ENCODE measurements at places on chromosomes 4 and X.

GRCh38 chr4:113700602-113701150 lies 60.9 kb downstream of the CAMK2D start:
- DNase-seq: no peak

- DNase-seq: no peak
These were observed 20.8 kb downstream of the TEX13C start for GRCh38 chrX:125340490-125340889.

DNA sequence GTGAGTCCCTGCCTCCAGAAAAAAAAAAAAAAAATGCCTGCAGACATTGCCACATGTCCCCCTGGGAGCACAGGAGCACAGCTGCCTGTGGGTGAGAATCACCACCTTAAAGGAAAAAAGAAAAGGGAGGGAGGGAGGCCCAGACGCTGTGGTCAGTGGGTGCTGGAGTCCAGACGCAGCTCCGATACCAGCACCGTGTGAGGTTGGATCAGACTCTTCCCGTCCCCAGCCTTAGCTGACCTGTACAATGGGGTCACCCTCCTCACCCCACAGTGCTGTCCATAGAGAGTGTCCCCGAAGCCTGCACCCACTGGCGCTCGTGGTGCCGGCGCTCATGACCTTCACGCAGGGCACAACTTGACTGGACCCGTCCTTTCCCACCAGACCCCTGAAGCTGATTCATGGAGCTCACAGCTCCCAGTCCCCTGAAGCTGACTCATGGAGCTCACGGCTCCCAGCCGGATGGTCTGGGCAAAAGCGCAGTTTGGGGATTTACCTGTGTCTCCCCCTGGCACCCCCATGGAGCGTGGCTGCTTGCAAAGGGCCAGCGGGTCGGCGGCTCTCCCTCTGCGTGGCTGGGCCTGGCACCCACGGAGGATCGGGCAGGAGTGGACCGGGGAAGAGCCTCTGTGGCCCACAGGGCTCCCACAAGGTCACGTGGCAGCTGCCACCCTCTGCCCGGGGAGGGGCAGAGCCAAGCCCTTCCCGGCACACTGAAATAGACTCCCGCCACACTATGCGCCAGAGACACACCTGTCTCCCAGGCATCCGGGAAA lies 31.4 kb downstream of the ABLIM2 start:
- no peak for DNase-seq

- DNase-seq: no peak
These were observed 39.9 kb upstream of the SPIN2A start for GRCh38 chrX:57177070-57177469.

DNA sequence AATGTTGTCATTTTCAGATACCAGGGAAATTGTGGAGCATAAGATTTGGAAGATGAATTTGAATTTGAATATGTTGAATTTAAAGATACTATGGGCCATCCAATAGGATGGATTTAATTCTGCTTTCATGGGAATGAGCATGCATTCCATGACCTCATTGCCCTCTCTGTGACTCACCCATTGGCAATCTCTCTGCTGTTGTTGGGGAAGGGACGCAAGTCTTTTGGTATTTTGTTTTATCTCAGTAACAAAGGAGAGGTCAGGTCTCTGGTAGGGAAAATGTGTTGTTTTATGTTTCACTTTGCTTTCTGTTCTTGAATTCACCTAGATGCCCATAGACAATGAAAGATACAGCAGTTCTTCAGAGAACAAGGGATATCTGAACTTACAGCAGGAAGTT lies 42.1 kb upstream of the MAGEA4 start:
- no peak for DNase-seq

DNA sequence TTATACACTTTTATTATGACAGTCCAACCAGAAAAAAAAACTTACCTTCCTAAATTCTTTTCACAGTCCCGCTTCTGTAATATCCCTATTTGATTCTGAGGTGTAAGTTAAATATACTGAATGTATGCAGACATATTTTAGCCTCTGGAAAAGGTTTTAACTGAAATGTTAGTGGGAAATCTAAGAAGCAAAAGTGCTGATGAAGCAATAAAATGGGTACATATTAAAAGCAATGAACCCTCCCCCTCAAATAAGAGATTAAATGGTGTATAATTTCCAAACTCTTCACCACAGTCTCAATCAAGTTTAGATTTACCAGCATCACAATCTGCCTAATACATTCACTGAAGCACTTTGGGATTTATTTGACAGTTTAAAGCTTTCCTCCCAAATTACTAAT lies 688.3 kb upstream of the DIAPH2 start:
- no peak for DNase-seq

- no peak for DNase-seq
These were observed 32.2 kb downstream of the ZCCHC12 start for GRCh38 chrX:118855681-118856310.

DNA sequence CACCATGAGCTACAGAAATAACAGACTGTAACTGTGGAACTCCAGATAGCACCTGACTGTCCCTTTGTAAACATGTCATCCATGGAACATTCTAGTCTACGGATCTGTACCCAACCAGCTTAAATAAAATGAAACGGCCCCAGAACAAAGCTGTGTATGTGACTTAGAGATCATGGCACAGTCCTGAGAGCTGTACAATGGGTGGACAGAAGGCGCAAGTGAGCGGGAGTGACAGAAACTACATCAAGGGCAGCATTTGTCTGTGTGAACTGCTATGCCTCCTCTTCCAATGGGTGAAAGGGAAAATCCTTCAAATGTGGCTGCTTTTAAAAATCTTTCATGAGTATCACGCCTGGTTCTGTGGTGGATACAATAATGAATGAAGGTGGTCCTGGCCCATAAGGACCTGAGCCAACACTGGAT lies 72.5 kb downstream of the FAT1 start:
- DNase-seq: no peak

- DNase-seq: no peak
These were observed 51.7 kb upstream of the SLC10A4 start for GRCh38 chr4:48431401-48431800.

GRCh38 chr4:173436771-173437265 lies 37.9 kb upstream of the SCRG1 start:
- no peak for DNase-seq

- no peak for DNase-seq
These were observed 11.3 kb downstream of the FGFRL1 start for GRCh38 chr4:1022739-1023066.

GRCh38 chr4:104491481-104492182 lies 3.1 kb downstream of the CXXC4 start:
- no peak for DNase-seq

- DNase-seq: no peak
These were observed 177.5 kb downstream of the ANKRD50 start for GRCh38 chr4:124535003-124535402.

- DNase-seq: no peak
These were observed 58.0 kb upstream of the FMR1 start for GRCh38 chrX:147853701-147854100.

DNA sequence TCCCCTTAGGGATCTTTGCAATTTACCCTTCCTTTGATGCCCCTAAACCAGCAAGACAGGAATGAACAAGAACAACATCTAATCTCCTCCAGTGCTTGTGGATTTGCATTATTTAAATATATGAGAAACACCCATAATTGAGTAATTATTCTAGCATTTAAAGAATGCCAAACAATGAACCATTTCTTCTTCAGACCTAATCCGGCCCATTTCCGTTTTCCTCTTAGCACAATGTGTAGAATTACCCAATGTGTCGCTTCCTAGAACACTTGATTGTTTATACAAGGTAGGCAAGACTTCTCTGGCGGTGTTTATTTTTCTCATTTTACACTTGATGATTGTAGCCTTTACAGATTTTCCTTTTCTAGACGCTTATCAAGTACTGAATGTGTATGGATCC lies 43.5 kb downstream of the CLDN34 start:
- DNase-seq: no peak

GRCh38 chr4:75643651-75644050 lies 13.3 kb upstream of the CDKL2 start:
- no peak for DNase-seq

- no peak for DNase-seq
These were observed 11.9 kb upstream of the SEL1L3 start for GRCh38 chr4:25874655-25875054.

DNA sequence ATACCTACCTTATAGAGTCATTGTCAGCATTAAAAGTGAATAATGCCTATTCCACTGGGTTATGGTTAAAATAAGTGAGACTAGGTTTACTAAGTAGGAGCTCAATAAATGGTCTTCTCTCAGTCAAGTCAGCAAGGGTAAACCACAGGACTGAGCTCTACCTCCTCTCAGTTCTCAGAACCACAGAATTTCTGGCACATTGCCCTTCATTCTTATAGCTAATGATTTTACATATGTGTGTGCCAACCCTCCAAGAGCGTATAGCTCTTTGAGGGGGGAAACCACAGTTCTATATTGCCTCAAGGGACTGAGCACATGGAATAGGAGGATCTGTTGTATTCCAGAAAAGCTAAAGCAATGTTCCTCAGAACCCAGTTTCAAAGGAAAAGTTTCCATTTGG lies 124.8 kb downstream of the ATG4A start:
- no peak for DNase-seq

DNA sequence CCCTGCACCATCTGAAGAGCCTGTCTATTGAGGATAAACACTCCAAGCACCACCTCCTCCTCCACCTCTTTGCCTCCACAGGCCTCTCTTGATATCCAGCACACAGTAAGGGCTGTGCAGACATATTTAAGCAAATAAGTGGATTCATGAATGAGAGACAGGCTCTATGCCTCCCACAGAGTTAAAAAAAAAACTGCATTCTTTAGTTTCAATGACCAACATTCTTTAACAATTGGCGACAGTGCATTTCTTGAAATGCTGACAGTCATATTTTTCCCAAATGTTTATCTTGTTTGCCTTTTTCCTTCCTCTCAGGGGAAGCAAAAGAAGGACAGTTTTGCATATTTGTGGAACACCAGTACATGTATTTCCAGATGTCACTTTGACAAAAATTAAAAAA lies 38.6 kb downstream of the MXRA5 start:
- no peak for DNase-seq

- no peak for DNase-seq
These were observed 554.3 kb upstream of the TENM3 start for GRCh38 chr4:181688872-181689271.

DNA sequence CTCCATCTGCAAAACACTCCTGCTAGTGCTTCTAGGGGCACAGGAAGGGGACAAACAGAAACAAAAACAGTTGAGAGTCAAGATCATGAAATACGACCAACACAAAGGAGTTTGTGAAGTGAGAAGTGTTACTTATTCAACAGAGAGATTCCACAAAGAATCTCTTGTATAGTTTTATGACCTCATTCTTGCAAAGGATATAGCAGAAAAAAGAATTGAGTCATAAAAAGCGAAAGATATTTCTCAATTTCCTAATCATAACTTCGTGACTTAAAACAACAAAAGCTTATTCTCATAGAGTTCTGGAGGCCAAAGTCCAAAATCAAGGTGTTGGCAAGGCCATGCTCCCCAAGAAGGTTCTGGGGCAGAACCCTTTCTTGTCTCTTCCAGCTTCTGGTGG lies 40.7 kb downstream of the TIGD4 start:
- no peak for DNase-seq

- DNase-seq: no peak
These were observed 362.5 kb upstream of the TRAM1L1 start for GRCh38 chr4:117447925-117448324.

GRCh38 chrX:107323786-107324492 lies 117.5 kb downstream of the DNAAF6 start:
- no peak for DNase-seq

DNA sequence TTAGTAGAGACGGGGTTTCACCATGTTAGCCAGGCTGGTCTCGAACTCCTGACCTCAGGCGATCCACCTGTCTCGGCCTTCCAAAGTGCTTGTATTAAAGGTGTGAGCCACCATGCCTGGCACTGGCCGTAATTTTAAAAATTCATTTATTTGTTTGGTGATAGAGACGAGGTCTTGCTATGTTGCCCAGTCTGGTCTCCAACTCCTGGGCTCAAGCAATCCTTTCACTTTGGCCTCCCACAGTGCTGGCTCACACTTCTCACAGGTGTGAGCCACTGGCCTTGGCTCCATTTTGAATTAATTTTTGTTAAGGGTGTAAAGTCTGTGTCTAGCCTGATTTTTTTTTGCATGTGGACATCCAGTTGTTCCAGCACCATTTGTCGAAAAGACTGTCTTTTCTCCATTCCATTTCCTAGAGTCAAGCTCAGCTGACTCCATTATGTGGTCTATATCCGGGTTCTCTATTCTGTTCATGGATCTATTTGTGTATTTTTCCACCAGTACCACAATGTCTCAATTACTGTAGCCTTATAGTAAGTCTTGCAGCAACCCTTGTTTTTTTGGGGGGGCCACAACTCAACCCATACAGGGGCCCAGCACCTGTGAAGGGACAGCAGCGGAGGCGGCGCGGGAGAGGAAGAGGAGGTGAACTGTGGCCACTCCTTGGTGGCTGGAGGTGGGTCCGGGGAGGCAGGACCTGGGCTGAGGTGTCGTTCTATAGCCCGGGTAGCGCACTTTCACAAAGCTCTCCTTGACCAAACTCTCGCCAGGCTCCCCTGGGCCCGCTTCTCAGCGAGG lies 1.5 kb upstream of the NSD2 start:
- no peak for DNase-seq

DNA sequence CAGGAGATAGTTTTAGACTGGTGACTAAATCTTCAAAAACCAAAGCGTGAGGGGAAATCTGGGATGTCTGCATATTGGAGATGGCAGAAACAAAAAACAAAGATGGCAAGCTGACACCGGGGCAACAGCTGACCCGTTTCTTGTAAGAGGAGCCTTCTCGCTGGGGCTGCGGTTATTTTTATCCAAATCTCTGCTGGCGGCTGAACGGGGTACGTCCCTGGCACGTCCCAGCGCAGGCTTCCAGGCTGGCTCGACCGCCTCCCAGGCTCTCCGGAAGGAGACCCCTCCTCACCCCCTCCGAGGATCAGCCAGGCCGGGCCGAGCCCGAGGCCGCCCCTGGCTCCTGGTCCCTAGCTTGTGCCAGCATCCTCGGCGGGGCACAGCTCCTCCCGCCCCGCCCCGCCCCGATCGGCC lies 403 bp downstream of the SGCB start:
- DNase-seq: no peak

- DNase-seq: no peak
These were observed 112.7 kb downstream of the DHX15 start for GRCh38 chr4:24471486-24472160.

DNA sequence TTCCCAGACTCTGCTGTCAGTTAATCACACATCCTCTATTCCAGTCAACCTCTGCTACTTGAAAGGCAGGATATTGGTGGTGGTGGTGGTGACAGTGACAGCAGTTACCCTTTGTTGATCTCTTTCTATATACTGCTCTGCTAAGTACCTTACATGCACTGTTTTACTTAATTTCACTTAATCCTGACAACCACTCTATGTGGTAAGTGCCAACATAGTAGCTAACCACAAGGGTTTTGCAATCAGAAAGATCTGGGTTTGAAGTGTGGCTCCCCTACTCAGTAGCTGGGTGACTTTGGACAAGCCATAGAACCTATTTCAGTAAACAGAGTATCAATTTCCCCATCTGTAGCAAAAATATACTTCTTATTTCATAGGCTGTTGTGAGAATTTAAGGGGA lies 24.2 kb upstream of the F9 start:
- no peak for DNase-seq

- DNase-seq: no peak
These were observed 25.5 kb upstream of the ZNF330 start for GRCh38 chr4:141195095-141195707.

GRCh38 chrX:131792789-131793462 lies 230.2 kb upstream of the STK26 start:
- no peak for DNase-seq
